GM12891 (cell line): ENCODE measurements at places on chromosomes 12 and 14.

DNA sequence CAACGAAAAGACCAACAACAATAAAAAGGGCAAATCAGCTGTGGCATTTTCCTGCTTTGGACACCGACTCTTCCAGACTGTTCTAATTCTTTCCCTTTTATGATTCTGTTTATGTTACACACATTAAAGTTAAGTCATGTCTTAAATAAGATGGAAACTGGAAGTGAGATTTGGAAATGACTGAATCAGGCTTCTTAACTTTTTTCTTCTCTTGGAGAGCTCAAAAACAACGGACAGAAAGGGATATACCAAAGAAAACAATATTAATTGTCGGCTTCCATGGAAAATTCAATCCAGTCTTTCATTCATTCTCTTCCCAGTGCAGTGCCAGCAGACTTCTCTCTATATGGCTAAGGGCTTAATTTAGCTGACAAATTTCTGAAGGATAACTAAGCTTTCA is 214.9 kb upstream of the DDHD1 start:
- no peak for DNase-seq

GRCh38 chr14:84671776-84672175 is 858.2 kb upstream of the FLRT2 start:
- DNase-seq = no peak

DNA sequence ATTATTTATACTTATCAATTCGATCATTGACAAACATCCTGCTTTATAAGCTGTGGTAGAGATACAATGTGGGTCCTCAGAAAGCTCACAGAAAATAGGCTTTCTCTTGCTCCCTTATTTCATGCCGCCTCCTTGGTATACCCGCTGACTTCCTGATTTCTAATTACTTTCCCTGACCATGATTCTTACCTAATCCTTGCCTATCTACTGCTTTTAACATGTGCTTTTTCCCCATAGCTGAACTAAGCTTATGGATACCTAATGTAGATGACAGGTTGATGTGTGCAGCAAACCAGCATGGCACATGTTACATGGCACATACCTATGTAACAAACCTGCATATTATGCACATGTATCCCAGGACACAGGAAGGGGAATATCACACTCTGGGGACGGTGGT is 65.1 kb downstream of the ITPR2 start:
- DNase-seq = no peak

DNA sequence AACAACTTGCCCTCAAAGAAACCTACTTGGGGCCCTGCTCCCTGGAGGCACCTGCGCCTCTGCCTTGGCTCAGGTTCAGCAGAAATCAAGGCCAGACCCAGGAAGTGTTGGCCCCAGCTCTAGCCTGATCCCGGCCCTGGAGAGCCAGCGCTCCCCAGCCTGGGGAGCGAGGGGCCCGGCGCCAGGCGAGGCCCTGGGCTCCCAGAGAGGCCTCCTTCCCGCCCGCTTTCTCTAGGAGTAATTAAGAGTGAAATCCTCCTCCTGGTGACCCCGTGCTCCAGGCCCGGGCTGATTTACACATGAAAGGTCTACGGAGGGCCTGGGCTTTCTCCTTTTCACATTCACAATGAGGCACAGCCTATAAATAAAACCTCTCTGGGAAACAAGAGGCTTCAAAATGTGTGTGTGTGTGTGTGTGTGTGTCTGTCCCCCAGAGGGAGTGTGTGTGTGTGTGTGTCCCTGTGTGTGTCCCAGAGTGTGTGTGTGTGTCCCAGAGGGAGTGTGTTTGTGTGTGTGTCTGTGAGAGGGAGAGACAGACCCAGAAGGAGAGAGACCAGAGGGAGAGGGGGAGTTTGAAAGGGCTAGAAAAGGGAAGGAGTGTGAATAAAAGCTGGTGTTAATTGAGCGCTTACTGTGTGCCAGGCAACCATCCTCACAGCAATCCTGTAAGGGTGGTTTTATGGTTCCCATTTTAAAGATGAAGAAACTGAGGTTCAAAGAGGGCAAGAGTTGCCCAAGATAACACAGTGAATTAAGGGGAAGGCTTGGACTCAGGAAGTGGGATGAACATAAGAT is 23.8 kb upstream of the COX6A1 start:
- DNase-seq = no peak

GRCh38 chr12:50060120-50060468 is 2.7 kb downstream of the ASIC1 start:
- no peak for DNase-seq
